Aortic smooth muscle cell (primary cell): ENCODE measurements at places on chromosomes 16 and 17. TPM values are rescaled to one million over a fixed set of nuclear protein-coding genes. Genes with fewer than 3 reads are reported as not detected.

The KRTAP4-4 gene
- not detected in 2 replicates for total RNA-seq

The GOSR2 gene
- total RNA-seq, result 51.3 and 56.4 TPM in 2 replicates

The SAMD14 gene
- total RNA-seq, result 0.53 and 1.3 TPM in 2 replicates

The CPHXL2 gene
- not detected in 2 replicates for total RNA-seq

The CACNG5 gene
- total RNA-seq, result not detected in 2 replicates

The CMTR2 gene
- 20.7 and 21.5 TPM in 2 replicates for total RNA-seq

The QRICH2 gene
- total RNA-seq, result 2.1 and 3.2 TPM in 2 replicates

The GJC1 gene
- 17.8 and 19.0 TPM in 2 replicates for total RNA-seq

The CIAO2B gene
- 126 and 169 TPM in 2 replicates for total RNA-seq

The DGKE gene
- total RNA-seq, result 4.0 and 5.0 TPM in 2 replicates

The CDRT15 gene
- not detected in 2 replicates for total RNA-seq

The EVI2A gene
- 6.6 and 9.9 TPM in 2 replicates for total RNA-seq

The TEKT5 gene
- total RNA-seq, result 0.12 TPM in 1 of 2 replicates, not detected in the other

The MT3 gene
- total RNA-seq, result not detected in 2 replicates

The DOC2B gene
- total RNA-seq, result not detected in 2 replicates

The NPTX1 gene
- total RNA-seq, result 95.9 and 163 TPM in 2 replicates

The ADAP2 gene
- total RNA-seq, result 0.79 and 1.3 TPM in 2 replicates

The C16orf54 gene
- not detected in 2 replicates for total RNA-seq

The GPR142 gene
- not detected in 2 replicates for total RNA-seq

The CKLF gene
- 32.6 and 49.4 TPM in 2 replicates for total RNA-seq

The NDRG4 gene
- 14.5 and 28.4 TPM in 2 replicates for total RNA-seq

The CX3CL1 gene
- total RNA-seq, result 7.5 and 7.7 TPM in 2 replicates

The PLD6 gene
- 3.5 and 4.0 TPM in 2 replicates for total RNA-seq

The TEKT1 gene
- not detected in 2 replicates for total RNA-seq

The KIF2B gene
- not detected in 2 replicates for total RNA-seq

The TNS4 gene
- total RNA-seq, result under 0.01 TPM in 1 of 2 replicates, not detected in the other
